ENCODE measurements at places on chromosomes 6 and 20.

DNA sequence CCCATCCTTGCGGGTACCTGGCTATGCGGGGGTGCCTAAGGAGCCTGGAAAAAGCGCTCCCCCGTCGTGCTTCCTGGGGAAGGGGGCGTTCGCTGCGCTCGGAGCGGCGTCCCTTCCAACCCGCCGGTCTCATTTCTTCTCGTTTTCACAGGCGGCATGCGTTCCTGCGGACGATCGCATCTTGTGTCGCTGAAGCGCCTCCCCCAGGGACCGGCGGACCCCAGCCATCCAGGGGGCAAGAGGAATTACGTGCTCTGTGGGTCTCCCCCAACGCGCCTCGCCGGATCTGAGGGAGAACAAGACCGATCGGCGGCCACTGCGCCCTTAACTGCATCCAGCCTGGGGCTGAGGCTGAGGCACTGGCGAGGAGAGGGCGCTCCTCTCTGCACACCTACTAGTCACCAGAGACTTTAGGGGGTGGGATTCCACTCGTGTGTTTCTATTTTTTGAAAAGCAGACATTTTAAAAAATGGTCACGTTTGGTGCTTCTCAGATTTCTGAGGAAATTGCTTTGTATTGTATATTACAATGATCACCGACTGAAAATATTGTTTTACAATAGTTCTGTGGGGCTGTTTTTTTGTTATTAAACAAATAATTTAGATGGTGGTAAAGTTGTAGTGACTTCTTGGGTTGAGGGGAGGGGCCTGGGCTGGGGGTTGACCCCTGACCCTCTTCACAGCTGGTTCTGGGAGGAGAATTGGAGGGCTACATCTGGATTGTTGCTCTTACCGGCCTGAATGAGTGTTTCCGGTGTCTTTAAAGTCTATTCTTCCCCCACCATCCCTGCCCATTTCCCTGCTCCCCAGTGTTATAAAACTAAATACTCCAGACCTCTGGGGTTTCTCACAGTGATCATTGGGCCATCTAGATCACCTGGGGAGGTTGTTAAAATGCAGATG is 1.1 kb downstream of the ID1 start:
- DNase-seq = no peak

GRCh38 chr20:1274485-1275311 is 8.6 kb downstream of the SNPH start:
- no peak for DNase-seq

- no peak for DNase-seq
Measured at GRCh38 chr20:25035921-25036320, 22.0 kb downstream of the ACSS1 start.

- no peak for DNase-seq
Measured at GRCh38 chr20:15895126-15895525, 678.1 kb downstream of the KIF16B start.

- no peak for DNase-seq
Measured at GRCh38 chr6:39758905-39759605, 33.1 kb upstream of the DAAM2 start.

DNA sequence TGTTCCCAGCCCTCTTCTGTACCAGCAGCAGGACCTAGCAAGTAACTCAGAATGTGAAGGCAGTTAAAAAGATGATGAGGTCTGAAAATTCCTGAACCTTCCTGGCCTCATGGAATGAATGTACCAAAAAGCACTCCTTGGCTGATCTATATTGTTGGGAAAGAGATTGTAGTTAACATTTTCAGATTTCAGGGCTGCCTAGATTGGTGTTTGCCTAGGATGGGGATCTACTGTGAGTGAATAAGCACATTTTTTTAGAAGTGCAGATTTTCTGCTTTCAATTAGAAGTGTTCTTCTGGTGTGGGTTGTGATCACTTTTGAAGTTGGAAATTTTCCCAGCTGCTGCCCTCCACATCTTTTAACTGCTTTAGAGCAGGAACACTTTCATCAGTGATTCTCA is 6.2 kb downstream of the MYLIP start:
- DNase-seq = no peak

DNA sequence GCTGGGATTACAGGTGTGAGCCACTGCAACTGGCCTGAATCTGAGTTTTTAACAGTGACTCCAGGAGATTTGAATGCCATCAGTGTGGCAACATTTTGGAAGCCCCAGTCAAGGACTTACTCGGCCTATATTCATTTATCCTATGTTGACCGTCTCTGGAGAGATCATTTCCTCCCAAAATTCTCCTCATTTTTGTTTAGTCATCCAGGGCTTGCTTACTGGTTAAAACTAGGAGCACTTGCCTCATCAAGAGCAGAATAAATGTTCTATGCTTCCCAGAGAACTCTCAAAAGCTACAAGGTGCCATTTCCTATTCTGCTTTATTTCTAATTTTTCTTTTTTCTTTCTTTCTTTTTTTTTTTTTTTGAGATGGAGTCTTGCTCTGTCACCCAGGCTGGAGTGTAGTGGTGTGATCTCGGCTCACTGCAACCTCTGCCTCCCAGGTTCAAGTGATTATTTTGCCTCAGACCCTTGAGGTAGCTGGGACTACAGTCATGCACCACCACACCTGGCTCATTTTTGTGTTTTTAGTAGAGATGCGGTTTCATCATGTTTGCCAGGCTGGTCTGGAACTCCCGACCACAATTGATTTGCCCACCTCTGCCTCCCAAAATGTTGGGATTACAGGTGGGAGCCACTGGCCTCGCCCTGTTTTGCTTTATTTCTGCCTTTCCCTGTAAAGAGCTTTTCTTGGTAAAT is 23.4 kb upstream of the TRIM27 start:
- no peak for DNase-seq

- no peak for DNase-seq
Measured at GRCh38 chr20:58524814-58525213, 9.6 kb upstream of the APCDD1L start.
